ENCODE measurements at places on chromosomes 6 and 20.

DNA sequence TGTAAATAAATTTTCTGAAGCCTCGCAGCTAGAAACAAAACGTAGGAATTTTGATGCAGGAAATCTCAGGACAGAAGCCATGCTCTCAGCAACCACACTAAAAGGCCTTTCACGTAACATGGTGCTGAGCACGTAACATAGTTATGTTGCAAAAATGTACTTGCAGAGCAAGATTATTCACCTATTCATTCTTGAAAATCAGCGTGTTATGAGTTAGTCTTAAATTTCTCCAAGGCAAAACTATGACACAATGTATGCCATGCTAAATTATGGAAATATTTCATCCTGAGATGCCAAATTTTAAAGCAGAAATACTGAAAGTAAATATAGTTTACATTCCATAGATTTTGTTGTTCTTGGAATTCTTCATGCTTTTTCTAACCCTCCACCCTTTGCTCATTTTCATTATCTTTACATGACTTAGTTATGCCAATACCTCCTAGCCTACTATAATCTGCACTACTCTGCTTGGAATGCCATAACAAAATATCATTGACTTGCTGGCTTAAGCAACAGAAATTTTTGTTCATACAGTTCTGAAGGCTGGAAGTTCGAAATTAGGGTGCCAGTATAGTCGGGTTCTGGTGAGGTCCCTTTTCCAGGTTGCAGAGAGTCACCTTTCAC is 179.8 kb upstream of the BMP5 start:
- no peak for DNase-seq

GRCh38 chr6:96162711-96163120 is 146.9 kb downstream of the FUT9 start:
- no peak for DNase-seq

GRCh38 chr6:155041741-155042279 is 46.7 kb downstream of the TIAM2 start:
- DNase-seq = no peak

DNA sequence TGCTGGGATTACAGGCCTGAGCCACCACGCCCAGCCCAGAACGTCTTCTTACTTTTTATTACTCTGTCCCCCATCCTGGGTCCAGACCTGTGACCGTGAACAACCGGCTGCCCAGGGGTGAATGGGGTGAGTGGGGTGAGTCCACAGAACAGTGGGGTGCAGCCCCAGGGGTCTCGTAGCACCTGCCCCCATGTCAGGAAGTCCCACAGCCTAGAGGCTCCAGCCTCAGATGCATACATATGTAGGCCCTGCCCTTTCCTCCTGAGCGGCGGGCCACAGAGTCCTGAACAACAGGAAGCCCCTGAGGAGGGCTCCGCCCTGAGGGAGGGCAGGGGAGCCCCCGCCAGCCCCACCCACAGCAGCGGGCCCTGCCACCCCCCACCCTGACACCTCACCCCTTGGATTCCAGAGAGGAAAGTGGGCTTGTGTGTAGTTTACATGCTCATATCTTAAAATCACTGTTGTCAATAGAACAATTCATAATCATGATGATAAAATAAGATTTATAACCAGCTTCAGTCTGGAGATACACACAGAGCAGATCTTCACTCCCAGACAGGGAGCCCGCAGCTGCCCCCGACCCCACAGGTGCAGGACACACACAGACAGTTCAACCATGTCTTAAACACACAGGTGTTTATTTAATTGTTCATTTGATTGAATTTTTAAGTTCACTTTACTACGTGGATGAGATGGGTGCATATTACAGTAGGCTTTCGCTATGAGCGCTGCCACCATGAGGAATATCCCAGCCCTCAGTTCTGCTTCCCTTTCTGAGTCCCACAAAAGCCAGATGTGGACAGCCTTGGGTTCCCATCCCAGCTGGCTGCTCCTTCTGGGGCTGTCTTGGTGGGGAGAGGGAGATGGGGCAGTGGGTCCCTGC is 12.4 kb upstream of the GMEB2 start:
- DNase-seq = no peak

DNA sequence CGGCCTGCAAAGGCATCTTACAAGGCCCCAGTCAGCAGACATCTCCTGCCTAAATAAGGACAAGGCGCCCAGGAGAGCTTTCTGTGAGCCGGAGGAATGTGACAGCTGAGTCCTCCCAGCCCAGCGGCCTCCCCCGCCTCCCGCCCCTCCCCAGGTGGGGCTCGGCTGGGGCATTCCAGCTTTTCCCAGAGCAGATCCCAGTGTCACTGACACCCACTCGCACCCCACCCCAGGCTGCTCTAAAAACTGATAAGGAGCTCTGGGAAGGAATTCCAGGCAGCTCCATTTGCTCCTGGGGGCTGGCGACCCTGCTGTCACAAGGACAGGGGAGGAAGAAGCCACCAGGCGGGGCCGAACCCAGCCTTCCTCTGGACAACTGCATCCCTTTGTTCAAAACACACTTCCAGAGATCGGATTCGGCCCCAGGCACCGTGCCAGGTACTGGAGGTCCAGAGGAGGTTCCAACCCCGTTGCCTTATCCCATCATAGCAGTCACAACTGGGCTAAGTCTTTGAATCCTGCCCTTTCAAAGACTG is 49.7 kb downstream of the JPH2 start:
- DNase-seq = no peak
